Colonic mucosa (tissue), 4 donors: ENCODE measurements at places on chromosomes 6 and 20.

DNA sequence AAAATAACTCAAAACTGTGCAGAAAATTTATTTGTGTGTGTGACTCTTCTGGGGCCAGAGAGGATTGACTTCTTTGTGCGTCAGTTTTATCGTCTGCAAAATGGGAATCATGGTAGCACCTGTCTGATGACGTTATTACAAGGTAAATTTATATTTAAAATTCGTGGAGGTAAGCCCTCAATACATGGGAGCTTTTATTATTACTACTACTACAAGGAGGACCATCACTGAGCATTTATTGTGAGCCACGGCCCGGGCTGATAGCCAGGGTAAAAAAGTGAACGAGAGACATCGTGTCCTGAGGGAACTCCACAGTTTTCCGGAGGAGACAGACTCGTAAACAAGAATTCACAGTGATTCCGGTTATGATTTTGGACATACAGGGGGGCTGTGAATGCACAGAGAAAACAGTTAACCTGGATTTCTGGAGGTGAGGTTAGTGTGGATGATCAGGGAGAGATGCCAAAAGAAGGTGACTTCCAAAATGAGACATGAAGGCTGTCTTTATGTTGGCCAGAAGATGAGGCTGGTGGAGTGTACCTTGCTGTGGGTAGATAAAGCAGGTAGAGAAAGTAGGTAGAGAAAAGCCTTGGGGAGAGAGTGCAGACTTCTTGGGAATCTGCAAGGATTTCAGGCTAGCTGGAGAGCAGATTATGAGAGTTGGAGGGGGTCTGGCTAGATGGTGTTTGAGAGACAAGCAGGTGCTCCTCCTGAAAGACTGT, 10.6 kb upstream of the SERINC3 start:
- no peak for DNase-seq
- H3K27ac ChIP-seq = peak overlapping the region; percentile 29
- no peaks in the 10 kb centered on the region for H3K36me3 ChIP-seq
- H3K27me3 ChIP-seq = no peaks in the 10 kb centered on the region
- H3K4me1 ChIP-seq = peaks cover 6% of the 10 kb centered on the region

DNA sequence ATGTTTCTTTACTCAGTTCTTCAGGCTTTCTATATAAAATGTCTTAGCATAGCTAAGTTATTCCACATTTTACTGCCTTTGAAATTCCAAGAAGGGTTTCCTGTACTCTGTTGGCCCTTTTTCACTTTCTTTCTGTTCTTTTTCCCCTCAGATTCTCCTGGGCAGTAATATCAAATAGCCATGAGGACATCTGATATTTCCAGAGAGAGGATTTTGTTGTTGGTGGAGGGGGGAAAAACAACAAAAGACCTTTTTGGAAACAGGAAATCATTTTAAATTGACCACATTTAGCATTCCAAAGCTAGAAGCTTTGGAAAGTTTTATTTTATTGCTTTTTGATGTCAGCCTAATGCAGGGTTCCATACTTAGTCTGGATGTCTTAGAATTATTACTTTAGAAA, 445.4 kb downstream of the GJA1 start:
- no peaks in the 10 kb centered on the region for H3K36me3 ChIP-seq
- no peak for DNase-seq

DNA sequence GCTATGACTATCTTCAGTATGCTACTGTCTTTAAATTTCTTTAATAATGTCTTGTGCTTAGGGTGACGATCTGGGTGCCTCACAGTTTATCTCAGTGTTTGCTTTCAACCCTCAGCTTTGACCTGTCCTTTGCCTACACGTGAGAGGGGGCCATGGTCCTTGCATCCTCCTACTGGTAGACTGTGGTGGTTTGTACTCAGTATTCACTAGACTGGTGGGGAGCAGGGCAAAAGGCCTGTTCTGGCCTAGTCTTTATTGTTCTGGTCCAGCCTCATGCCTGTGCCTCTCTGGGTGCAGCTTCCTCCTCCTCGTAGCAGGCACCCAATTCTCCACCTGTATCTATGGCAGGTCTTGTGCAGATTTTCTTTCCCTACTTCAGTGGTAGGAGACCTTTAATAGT, 354.9 kb downstream of the CD109 start:
- no peaks in the 10 kb centered on the region for H3K27me3 ChIP-seq
- no peaks in the 10 kb centered on the region for H3K4me1 ChIP-seq
- no peak overlapping the region for H3K27ac ChIP-seq
- no peak overlapping the region for H3K4me3 ChIP-seq
- H3K36me3 ChIP-seq = no peaks in the 10 kb centered on the region

DNA sequence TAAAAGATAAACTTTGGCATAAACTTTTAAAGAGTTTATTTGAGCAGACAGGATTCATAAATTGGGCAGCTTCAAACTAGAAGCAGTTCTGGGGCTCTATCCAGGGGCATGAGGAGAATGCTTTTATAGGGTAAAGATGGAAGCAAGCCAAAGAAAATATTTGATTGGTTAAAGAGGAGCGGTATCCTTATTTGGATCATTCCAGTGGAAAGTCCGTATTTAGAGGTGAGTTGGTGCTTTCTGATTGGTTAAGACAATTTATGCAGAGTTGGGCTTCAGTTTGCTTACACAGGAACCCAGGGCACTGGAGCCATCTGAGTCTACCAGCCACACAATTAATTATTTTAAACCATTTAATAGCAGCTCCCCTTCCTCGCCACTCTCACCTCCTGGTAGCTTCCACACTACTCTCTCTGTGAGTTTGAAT, 37.9 kb upstream of the RNF217 start:
- no peaks in the 10 kb centered on the region for H3K4me1 ChIP-seq
- no peak overlapping the region for H3K4me3 ChIP-seq
- H3K27ac ChIP-seq = no peak overlapping the region
- DNase-seq = no peak

DNA sequence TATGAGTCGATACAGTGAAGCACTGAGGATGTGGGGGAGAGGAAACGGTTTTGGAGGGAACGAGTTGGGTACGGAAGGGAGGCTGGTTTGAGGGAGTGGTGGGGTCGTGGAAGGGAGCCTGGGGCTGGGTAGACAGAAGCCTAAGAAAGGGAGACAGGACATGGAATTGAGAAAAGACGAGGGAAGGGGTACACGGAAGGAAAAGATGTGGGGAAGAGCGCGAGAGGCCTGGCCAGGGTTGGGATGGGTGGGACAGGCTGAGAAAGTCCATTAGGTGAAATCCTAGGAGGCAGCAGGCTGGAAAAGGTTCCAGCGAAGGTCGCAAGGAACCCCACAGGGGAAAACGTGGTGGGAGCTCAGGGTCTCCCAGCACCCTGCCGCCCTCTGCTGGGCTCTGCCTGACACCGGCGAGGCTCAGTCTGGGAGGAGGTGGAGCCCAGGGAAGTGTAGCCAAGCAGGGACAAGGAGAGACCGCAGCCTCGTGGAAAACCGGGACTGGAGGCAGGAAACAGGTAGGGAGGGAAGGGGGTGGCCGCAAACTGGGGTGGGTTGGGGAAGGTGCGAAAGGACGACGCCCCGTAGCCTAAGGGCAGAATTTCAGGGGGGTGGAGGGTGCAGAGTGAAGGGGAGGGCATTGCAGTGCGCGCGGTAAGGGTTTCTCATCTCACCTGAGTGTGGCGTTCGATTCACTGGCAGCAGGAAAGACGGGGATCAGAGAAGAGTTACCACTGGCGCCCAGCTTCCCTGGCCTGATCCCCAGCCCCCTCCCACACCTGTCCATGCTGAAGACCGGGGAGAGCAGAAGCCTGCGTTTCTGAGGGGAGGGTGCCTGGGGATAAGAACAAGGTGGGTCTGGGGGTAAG, 4.3 kb downstream of the GABBR1 start:
- no peaks in the 10 kb centered on the region for H3K36me3 ChIP-seq
- peak overlapping the region; percentile 43 for H3K4me3 ChIP-seq
- DNase-seq = peak; percentile 84
- H3K27ac ChIP-seq = peak overlapping the region; percentile 44
- H3K27me3 ChIP-seq = no peaks in the 10 kb centered on the region

DNA sequence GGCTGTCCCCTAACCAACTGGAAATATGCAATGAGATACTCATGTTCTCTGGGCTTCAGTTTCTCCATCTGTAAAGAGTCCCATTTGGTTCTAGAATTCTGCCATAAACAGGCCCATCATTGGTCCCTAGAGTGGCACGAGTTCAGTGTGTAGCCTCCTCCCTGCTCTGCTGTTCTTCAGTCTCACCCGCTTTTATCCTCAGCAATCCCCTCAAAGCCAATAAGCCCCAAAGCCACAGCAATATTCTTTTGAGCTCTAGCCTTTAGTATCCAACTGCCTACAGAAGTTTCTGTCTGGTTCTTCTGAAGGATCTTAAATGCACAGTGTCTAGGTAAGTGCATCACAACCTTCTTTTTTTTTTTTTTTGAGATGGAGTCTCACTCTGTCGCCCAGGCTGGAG, 9.8 kb upstream of the MRPS18A start:
- no peak overlapping the region for H3K4me3 ChIP-seq
- H3K27me3 ChIP-seq = no peaks in the 10 kb centered on the region
- H3K4me1 ChIP-seq = peaks cover 10% of the 10 kb centered on the region
- H3K27ac ChIP-seq = no peak overlapping the region
- no peak for DNase-seq

- no peaks in the 10 kb centered on the region for H3K27me3 ChIP-seq
- H3K4me3 ChIP-seq = no peak overlapping the region
- H3K27ac ChIP-seq = no peak overlapping the region
- no peaks in the 10 kb centered on the region for H3K36me3 ChIP-seq
- H3K4me1 ChIP-seq = no peaks in the 10 kb centered on the region
These were observed 55.6 kb upstream of the CARMIL1 start for GRCh38 chr6:25223490-25223991.

DNA sequence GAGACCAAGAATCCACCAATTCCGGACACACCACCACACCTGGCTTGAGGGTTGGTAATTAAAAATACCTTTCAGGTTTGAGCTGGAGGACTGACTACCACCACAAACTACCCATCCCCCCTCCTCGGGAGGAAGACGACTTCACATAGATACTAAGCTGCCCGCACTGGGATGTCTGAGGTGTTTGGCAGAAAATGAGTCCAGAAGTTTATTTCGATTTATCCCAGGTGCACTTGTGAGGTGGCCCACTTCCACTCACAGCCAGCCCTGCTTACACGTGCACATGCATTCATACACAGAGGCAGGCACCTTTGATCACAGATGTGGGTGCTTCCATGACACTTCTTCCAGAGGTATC, 187.1 kb downstream of the ID4 start:
- H3K27ac ChIP-seq = no peak overlapping the region
- H3K4me3 ChIP-seq = no peak overlapping the region
- no peaks in the 10 kb centered on the region for H3K36me3 ChIP-seq
- no peak for DNase-seq
- no peaks in the 10 kb centered on the region for H3K27me3 ChIP-seq

GRCh38 chr6:98230250-98230649, 604.1 kb upstream of the POU3F2 start:
- H3K27ac ChIP-seq = no peak overlapping the region
- H3K4me3 ChIP-seq = no peak overlapping the region
- no peaks in the 10 kb centered on the region for H3K27me3 ChIP-seq
- no peaks in the 10 kb centered on the region for H3K36me3 ChIP-seq
- no peak for DNase-seq

DNA sequence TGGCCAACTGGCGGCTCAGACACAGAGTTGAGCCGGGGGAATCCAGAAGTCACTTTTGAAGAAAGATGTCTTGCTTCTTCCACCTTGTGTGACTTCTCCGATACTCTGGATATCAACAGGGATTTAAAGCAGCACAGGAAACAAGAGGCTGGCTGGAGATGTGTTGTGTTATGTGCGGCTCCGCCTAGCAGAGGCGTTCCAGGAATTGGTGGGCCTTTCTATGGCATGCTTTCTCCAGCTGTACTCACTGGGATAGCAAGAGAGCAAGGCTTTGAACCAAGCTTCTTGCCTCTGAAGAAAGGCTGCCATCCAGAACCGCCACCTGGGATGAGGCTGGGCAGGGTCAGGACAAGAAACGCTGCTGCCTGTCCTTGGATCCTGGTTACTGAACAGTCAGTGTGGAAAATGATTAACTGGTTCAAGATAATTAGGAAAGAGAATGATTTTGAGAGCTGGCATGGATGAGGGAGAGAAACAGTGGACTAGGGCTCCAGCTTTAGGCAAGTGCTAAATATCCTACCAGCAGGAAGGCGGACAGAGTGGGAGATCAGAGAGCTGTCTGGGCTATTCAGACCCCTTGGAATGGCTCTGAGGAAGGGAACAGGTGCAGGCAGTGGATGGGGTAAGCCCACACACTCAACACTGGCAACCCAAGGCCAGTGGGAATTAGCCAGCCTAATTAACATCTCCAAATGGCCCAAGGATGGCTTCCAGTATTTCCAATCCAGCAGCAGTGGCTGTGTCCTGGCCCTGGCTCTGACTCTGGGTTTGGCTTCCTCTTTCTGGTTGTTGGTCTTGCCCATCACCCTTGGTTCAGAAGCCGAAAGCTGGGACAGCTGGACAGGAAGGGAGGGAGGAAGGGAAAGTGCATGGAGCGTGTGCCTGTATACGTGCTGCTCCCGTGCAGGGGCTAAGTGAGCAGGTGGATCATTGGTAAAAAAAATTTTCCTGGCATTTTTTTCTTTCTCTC, 31.9 kb downstream of the INSM1 start:
- H3K27ac ChIP-seq = no peak overlapping the region
- no peaks in the 10 kb centered on the region for H3K27me3 ChIP-seq
- no peaks in the 10 kb centered on the region for H3K4me1 ChIP-seq
- no peak for DNase-seq
- no peaks in the 10 kb centered on the region for H3K36me3 ChIP-seq

DNA sequence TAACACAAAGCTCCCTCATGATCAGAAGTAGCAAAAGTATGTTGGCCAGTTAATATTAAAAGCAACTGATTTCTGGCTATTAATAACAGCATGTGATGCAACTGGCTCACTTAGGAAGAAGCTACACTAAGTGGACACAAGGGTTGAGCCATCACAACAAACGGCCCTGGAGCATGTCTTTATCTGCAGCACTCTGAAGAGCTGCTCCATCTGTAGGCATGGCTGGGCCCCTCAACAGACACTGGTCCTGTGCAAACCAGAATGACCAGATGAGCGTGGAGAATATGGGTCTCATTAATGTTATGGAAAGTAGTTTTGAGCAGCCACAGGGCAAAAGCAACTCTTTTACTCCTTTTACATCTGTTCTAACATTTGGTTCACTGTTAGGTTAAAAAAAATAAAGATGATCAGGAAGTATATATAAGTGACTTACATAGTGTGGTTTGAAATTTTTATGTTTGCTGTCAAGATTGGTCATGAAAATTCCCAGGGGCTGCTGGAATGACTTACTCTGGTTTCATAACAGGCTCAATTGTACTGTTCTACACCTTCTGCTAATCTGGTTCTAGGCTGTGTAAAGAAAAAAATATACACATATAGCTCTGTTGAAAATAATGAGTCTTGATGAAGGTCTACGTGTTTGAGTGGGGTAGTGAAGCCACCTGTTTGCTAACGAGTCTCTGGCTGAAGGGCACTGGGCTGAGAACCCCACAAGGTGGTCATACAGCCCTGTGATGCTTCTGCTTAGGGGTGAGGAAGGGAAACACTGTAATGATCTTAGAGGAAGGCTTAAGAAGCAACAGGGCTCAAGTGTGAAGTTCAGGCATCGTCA, 58.1 kb downstream of the INSM1 start:
- no peaks in the 10 kb centered on the region for H3K36me3 ChIP-seq
- H3K27ac ChIP-seq = no peak overlapping the region
- H3K4me1 ChIP-seq = no peaks in the 10 kb centered on the region
- H3K4me3 ChIP-seq = no peak overlapping the region
- H3K27me3 ChIP-seq = no peaks in the 10 kb centered on the region
- DNase-seq = no peak

GRCh38 chr6:109095036-109095834, at the start of gene CEP57L1:
Gene CEP57L1 (plus strand): TSS chr6:109095507. CDS start chr6:109145222, 49,715 bp downstream.
- peak within 1 kb of the TSS; percentile 65 for H3K4me3 ChIP-seq
- H3K27ac ChIP-seq = peak within 1 kb of the TSS; percentile 86
- DNase-seq = peak; percentile 98
- H3K36me3 ChIP-seq = no peaks in the 10 kb centered on the region

- H3K27ac ChIP-seq = no peak overlapping the region
- H3K4me1 ChIP-seq = peaks cover 4% of the 10 kb centered on the region
- no peaks in the 10 kb centered on the region for H3K27me3 ChIP-seq
- H3K4me3 ChIP-seq = no peak overlapping the region
- no peaks in the 10 kb centered on the region for H3K36me3 ChIP-seq
- DNase-seq = no peak
These were observed 19.8 kb downstream of the XRN2 start for GRCh38 chr20:21322921-21323331.
